ENCODE measurements at places on chromosomes 1 and 21.
A peak's percentile ranks its signal among the peaks of the same experiment; 100 is the strongest.

DNA sequence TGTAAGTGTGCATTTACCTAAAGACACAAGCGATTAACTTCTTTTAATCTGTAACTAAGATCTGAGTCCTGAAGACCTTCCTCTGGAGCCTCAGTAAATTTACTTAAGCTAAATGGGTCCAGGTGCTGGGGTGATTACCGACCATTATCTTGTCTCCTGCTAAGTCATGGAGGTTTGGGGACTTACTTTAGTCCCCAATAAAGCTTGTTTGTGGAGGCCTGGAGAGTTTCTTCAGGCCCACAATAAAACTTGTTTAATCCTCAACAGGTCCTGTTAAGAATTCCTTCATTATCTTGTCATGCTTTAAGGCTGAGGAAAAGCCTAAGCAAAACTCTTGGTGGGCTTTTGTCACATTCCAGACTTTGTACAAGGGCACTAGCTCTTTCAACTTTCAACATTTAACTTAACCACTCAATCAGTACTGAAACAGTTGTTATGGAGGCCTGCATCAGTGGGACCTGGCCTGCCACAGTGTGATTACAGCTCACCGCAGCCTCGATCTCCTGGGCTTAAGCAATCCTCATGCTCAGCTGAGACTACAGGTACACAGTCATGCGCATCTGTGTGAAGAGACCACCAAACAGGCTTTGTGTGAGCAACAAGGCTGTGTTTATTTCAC is 84.0 kb downstream of the FMO4 start:
- no peak for DNase-seq

DNA sequence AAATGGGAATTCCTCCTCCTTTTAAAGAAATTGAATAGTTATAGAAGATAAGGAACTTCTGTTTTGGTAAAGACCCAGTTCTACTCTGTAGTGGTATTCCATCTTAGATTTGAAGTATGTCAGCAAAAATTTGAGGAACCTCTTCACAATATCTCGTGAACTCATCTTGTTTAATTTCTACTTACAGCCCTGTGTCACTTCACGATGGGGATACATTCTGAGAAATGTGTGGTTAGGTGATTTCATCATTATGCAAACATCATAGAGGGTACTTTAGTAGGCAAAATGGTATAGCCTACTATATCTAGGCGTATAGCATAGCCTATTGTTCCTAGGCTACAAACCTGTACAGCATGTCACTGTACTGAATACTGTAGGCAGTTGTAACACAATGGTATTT is 36.0 kb downstream of the ALG6 start:
- no peak for DNase-seq

GRCh38 chr1:244221991-244222390 is 170.9 kb downstream of the ZBTB18 start:
- no peak for DNase-seq

GRCh38 chr1:20080441-20081352 is 10.7 kb downstream of the PLA2G5 start:
- DNase-seq = no peak

DNA sequence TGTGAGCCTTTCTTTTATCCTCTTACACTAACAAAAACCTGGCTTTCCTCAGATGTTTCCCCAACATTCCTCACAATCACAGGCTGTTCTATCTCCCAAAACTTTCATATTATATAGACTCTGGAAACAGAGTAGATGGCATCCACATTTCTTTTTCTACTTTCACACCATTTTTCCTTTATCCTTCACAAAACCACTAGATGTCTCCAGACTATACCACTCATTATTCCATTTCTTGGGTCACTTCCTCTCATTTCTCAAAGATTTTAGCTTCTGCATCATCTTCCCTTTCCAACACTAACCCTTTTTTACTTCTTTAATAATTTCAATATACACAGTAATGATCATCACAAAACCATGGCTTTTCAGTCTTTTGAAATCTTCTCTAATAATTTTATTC is 286.0 kb upstream of the DEPDC1 start:
- no peak for DNase-seq

DNA sequence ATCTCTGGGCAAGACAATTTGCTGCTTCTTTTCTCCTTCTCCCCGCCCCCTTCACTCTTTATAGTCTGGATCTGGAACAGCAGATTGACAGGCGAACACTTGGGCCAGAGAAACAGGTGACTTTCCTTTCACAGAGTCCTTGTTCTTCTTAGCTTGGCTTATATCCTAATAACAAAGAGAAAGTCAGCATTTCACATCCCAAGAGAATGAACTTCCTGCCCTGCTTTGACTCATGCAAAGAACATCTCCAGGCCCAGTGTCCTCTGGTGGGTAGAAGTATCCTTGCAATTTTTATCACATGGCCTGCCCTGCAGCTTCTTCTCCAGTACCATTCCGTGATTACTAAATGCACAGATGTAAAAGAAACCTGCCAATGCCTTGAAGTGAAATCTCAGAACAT is 764.4 kb downstream of the ADGRL2 start:
- DNase-seq = no peak

DNA sequence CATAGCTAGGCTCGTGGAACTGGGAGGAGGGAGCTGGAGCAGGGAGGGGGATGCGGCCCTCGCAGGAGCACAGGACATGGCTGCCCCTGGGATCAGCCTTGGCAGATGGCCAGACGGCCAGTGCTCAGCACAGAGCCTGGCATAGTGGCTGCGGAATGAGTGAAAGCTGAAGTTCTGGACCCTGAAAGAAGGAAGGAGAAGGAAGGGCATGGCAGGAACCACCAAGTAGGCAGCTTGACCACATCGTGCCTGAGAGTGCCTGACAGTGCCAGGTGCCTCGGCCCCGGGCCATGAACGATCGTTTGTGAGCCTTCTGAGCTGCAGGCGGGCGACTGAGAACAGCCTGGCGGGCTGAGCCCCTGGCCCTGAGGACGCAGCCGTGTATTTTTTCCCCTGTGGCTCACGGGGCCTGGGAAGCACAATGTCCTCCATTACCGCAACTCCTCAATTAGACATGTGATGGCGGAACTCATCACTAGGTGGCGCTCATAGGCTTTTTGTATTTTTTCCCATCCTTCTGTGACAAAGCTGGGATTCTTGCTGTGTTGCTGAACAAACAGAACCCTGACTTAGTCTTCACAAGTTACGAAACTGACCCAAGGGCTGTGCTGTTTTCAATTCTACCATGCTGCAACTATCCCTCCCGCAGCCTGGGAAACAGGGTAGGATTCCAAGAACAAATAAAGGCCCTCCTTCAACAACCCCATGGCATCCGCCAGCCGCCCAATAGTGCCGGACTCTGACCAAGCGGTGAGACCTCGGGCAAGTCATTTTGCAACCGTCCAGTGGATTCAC is 29.9 kb upstream of the TMEM61 start:
- DNase-seq = peak; percentile 55

DNA sequence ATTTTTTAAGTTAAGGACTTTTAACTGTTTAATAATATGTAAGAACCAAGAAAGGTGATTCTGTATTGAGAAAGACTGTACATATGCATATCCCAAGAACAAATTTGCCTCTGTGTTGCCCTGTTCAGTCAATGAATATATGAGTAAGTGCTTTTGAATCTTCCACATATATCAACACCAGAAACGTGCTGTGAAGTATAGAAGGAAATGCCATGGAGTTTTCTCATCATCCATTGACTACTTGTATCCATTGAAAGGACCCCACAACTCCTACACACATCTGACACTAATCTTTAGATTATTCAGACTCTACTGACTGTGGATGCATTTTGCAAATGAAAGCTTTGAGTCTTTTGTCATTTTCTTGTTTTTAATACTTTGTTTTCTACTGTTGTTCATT is 366.9 kb downstream of the S1PR1 start:
- no peak for DNase-seq

Data from stimulated activated CD4-positive, alpha-beta T cell treated with anti-CD3 and anti-CD28 coated beads, Interleukin-12 subunit alpha, Interleukin-12 subunit beta, amount 100 ng/mL, for 24 hours (primary cell).